Activated T-cell treated with anti-CD3 and anti-CD28 coated beads, Interleukin-2, amount 50 U/mL, for 24 hours (primary cell): ENCODE measurements at places on chromosomes 2 and 18.

- DNase-seq = no peak
Observed at GRCh38 chr2:7867867-7868266, 814.0 kb upstream of the ID2 start.

DNA sequence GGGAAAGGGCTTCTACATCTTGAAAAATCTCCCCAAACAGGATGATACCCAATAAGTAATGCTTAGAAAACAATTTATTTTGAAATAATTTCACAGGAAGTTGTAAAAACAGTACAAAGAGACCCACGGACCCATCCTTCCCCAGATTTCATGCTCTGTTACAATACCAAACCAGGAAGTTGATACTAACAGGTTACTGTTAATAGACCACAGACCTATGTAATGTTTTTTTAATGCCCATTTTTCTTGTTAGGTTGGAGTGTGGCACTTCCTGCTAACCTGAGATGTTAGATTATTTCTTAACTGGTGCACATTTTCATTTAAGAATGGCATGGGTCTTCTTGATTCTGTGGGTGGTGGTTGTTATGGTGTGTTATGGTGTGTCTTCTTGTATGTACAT is 21.4 kb upstream of the MGAT5 start:
- DNase-seq = no peak

DNA sequence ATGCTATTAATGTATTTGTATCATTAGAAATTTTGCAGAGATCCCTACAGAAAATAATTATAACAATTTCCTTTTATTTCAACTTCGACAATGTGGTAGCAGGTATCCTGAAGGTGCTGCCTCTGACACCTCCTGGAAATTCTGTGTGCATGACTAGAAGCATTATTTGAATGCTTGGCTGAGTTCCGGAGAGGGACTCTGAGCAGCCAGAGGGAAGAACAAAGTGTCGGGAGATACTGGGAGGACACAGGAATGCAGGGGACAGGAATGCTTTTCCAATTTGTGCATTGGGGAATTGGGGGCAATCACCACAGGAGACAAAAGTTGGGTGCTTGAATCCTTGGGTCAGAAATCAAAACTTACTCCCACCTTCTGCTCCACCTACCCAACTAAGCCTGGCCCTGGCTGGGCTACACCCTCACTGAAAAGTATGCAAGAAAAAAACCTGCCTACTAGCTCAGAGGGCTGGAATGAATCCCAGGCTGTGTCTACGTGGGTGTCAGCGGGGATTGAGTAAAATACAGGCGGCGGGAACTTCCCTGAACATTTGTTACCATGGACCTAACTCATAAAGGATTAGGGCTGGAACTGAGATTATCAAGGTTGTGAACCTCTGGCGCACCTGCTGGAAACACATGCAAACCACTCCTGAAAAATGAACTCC is 299.3 kb downstream of the SOX11 start:
- no peak for DNase-seq

DNA sequence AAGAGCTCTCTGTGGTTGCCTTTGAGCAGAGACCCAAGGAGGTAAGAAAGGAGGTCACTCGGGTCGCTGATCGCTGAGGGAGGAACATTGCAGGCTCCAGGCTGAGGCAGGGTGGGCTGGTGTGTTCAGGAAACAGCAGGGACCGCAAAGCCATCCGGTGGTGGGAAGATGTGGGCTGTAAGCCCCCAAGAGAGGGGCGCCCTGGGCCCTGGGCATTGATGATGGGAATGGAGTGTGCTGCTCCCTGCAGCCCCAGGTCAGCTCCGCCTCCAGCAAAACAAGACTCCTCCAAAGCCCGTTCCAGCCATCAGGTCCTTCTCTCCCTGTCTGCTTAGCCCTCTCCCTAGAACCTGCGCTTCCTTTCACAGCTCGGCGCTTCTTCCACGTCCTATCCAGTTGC is 229.7 kb downstream of the KLHL29 start:
- DNase-seq = no peak

- no peak for DNase-seq
Observed at GRCh38 chr18:61502472-61502871, 169.2 kb downstream of the CDH20 start.

- no peak for DNase-seq
Observed at GRCh38 chr2:118040891-118041290, 27.0 kb upstream of the CCDC93 start.

DNA sequence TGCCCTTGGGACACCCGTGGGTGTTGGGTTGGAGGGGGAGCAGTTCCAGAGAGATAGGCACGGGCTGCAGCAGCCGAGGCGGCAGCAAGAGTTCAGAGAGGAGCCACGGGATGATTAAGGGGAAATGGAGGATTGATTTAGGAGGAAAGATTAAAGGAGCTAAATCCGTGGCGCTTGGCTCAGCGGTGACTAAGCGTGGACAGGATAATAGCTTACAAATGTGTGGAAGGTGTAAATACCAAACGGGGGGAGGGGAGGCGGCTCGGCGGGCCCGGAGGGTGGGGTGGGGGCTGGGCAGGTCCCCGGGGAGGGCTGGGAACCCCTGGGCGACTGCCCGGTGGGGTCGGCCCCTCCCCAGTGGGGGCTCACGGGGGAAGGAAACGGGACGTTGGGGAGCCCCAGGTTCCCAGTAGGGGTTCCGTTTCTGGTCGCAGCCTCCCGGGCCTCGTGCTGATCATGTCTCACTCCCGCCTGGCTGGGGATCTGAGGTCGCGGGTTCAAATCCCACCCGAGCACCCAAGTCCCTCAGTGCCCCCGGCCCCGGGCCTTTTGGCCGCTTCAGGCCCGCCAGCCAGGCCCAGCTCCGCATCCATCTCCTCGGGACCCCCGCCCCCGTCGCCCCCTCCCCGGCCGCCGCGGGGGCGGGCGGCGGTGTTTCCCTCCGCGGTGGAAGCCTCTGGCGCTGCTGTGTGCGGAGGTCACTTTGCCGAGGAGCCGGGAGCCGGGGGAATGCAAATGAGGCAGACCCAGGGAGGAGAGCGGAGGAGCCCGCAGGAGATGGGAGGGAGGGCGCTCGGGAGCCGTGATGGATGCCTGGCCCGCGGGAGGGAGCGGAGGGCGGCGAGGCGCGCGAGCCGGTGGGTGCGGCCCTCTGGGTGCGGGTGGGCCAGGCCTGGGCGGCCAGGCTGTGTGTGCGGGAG is 8.1 kb downstream of the ASIC4 start:
- DNase-seq = no peak

DNA sequence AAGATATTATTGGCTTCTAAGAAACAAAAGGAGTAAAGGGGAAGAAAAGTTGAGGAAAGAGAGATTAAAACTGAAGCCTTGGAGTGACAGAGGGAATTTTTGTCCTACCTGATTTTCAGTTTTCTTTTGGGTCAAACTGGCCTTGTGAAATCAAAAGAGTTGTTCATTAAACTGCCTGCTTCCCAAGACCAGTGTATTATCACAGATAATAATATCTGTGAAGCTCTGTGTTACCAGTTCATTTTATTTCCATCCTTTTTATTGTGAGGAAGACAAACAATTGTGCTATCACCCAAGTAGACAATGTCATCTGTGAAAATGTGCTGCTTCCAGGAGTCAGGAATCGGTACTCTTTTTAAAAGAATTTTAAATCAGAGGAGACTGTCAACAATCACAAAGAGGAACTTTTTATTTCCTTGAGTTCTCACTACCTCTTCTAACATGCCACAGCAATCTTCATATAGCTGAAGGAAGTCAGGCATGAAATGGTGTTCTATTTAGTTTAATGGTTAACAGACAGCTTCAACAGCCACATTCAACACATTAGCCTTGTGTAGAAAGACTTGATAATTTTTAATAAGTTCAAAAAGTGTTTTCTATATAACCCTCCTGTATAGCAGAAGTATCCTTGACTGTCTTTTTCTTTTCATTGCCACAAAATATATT is 554.8 kb downstream of the PIK3C3 start:
- no peak for DNase-seq

DNA sequence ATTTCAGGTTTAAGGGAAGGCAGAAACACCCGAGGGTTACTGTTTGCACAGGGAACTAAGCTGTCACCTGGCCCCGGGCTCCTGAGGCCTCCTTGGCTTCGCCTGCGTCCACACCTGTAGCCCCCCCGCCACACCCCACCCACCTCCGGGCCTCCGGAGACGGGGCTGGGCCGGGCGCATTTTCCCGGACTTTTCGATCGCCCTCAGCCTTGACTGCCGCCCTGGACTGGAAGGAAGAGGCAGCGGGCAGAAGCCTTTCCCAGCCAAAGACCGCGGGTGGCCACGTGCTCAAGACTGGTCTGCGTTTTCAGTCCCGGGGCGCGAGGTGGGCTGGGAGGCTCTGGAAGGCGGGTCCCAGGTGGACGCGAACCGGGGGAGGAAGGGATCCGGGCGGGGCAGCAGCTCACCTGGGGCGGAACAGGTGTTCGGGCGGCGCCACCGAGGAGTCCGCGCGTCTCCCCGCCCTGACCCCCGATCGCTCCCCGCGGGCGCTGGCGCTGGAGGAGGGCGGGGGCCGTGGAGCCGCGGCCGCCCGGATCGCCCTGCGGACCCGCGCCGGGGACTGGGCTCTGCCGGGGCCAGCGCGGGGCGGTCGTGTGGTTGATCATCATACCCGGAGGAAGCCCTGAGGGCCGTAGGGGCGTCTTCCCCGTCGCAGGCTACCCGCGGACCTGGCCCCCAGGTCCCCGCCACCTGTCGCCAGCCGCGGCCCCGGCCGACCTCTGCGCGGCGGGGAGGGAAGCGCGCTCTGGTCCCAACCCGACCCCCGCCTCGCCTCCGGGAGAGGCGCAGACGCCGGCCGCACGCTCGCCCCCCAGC is 3.2 kb downstream of the ID2 start:
- DNase-seq = peak; percentile 80

- DNase-seq = no peak
Observed at GRCh38 chr2:26487192-26487591, 9.3 kb upstream of the OTOF start.

GRCh38 chr2:203177361-203177760 is 61.5 kb upstream of the CYP20A1 start:
- no peak for DNase-seq

GRCh38 chr2:63667132-63667700 is 78.5 kb downstream of the MDH1 start:
- DNase-seq = no peak

GRCh38 chr2:30204281-30204680 is 27.1 kb upstream of the LBH start:
- no peak for DNase-seq

DNA sequence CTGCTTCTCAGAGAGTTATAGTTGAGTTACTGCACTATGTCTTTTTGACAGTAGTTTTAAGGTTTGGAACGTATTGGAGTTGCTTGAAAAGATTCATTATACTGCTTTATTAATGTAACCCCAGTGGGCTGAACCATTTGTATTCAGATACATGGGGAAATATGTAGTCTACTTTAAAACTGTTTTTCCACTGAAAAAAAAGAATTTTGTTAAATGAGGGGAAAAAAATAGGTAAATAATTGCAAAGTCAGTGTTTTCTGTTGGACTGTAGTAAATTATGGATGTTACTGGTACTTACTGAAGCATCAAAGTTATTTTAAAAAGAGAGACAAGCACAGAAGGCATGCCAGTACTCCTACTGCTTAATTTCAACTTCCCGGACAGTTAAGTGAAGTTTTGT is 36.4 kb downstream of the ZC3H15 start:
- DNase-seq = no peak

- DNase-seq = no peak
Observed at GRCh38 chr2:207308519-207309224, 142.9 kb upstream of the KLF7 start.
